Body of pancreas (tissue), 4 donors: ENCODE measurements at places on chromosomes 11 and 22.
A peak's percentile ranks its signal among the peaks of the same experiment; 100 is the strongest.

DNA sequence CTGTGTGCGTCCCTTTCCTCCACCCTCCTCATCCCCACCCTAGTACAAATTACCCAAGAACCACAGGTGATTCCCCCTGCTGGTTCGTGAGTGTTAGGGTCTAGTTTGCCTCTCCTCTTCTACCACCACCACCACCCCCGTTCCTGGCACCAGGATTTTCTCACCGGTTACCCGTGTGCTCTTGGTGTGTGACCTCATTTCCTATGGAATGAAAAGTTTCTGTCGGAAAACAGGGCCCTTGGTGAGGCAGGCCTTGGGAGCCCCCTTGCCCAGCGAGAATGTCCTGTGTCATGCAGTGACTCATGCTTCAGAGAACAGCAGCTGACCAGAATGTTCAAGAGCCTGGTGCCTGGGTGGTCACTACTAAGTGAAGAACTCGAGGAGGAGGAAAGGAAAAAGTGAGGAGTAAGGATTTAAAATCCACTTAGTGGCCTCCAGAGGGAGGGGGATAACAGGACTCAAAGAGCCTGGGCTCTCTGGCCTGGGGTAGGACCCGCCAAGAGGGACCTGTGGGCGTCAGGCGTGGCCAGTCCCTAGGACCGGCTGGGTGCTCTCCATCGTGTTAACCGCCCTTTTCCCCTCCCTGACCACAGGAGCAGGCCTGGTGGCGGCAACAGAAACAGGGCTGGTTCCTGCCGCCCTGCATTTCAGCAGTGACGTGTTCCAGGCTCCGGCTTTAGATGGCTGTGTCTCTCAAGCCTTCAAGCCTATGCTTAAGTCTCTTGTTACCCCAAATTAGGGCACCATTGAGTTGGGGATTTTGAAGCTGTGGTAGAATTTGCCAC, 30.2 kb downstream of the C22orf31 start:
- DNase-seq, result peak; percentile 60

GRCh38 chr22:30204015-30204741, 42.4 kb downstream of the LIF start:
- no peak for DNase-seq

- no peak for DNase-seq
These were observed 336.5 kb downstream of the MIAT start for GRCh38 chr22:26993886-26994285.

DNA sequence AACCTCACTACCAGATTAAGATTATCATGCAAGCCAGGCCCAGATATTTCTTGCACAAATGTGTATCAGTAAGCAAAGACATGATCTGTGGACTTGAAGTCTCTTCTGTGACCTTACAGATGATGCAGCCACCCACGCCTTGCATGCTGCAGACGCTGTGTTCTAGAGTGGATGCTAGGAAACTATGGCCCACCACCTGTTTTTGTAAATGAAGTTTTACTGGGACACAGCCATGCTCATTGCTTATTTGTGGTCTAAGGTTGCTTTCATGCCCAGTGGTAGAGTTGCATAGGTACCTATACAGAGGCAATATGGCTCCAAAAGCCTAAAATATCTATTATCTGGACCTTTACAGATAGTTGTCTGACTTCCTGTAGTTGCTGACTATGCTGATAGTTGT, 47.5 kb upstream of the SORL1-AS1 start:
- no peak for DNase-seq

GRCh38 chr22:49674479-49675050, 153.1 kb downstream of the BRD1 start:
- DNase-seq, result no peak

DNA sequence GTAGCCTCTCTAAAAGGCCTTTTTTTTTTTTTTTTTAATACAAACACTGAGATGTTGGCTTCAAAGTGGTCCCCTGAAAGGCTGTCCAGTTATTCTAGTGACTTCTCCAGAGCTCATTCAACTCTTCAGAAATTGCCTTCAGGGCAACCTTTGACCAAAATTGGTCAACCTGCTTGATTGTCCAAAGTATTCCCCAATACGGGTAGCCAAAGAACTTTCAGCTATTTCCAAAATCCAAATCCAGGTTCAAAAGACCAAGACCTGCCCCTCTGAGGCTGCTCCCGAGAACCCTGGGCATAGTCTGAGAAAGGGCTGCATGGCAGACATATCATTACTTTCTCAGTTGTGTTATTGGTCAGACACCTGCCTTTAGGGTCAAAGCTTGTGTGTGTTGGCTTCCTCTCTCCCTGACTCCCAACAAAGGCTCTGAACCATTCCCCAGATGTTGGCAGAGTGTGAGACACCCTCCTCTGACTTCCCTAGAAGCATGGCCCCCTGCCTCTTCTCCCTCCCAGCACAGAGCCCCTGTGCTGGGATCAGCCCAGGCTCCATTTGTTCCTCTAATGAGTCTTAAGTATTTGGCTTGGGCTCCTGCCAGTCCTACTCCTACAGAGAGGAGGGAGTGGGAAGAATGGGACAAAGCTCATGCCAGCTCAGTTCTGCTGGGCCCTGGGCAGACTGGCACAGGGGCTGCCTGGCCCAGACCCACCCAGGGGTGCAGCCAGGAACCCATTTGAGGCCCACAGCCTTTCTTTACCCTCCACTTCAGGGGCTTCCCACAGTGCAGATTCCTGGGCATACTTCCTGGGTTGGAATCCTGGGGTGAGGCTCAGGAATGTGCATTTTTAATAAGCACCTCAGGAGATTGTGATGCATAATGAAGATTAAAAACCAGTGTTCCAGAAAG, 30.3 kb downstream of the TNKS1BP1 start:
- DNase-seq, result peak; percentile 65

- peak; percentile 94 for DNase-seq
These were observed 553 bp upstream of the TCIRG1 start for GRCh38 chr11:68038226-68038717.

- DNase-seq, result no peak
These were observed 31.9 kb downstream of the POU2AF1 start for GRCh38 chr11:111347002-111347722.

DNA sequence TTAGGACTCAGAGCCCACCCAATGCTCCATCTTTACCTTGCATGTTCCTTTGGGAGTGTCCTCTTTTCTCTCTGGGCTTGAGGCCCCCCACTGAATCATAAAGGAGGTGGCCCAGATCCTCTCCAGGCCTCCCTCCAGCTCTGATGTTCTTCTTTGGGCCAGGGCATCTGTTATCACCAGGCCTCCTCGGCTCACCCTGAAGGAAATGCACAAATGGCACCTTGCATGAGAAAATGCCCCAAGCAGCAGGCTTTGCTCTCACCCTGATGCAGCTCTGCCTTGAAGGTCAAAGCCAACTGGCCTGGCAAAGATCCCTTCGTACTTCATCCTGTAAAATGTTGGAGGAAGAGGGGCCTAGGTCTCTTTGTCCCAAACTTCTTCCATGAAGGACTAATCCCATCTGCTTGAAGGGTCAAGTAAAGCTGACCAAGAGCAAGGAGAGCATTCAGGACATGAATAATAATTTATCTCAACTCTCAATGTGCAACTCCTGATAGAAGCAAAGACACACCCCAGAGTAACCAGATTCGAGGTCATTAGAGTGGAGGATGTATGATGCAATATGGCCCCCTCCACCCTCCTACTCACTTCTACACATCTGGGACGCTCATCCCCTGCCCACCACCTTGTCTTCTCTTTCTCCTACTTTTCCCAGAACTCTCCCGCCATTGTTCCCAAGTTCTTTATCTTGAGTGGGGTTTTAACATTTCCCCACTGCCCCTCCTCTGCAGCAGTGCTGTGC, 9.5 kb downstream of the APOL6 start:
- no peak for DNase-seq

DNA sequence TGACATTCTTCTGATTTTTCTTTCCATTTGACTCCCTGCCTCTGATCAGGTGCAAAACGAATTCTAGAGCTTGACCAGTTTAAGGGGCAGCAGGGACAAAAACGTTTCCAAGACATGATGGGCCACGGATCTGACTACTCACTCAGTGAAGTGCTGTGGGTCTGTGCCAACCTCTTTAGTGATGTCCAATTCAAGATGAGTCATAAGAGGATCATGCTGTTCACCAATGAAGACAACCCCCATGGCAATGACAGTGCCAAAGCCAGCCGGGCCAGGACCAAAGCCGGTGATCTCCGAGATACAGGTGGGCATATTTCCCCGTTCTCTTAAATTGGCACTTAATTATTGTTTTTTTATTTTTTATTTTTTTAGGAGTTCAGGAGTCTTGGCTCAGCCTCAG, 15.4 kb downstream of the XRCC6 start:
- DNase-seq, result no peak

GRCh38 chr11:57647960-57648800, 1.5 kb downstream of the YPEL4 start:
- DNase-seq, result no peak

- DNase-seq, result no peak
These were observed at the start of gene MMP27 for GRCh38 chr11:102705626-102706025. TSS of gene MMP27 (minus strand) at chr11:102705769. CDS start at chr11:102705714, 55 bp downstream.

DNA sequence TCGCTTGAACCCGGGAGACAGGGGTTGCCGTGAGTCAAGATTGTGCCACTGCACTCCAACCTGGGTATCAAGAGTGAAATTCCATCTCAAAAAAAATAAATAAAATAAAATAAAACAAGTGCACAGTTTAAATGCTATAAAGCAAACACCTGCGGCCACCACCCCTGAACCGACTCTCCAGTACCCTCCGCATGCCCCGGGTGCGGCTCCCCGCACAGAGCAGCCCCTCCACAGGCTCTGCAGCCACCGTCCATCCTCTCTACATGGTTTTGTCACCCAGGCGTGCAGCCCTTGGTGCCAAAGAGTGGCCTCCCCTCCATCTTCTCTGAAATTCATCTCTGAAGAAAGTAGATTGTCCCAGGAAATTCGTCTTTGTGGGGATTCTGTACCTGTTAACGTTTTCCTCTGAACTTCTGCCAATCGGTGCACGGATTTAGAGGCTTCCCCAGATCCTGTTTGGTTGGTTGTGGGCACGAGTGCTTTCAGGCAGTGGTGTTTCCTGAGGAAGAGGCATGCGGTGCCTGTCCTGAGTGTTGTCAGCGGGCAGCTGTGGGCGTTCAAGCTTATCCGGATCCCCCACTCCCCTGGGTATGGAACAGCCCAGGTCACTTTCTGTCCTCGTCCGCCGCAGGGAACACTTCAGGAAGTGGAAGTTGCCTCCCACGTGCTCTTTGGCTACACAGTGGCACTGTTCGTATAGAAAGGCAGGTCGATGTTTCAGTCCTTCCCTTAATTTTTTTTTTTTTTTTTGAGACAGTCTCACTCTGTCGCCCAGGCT, 4.1 kb downstream of the MIOX start:
- DNase-seq, result no peak

GRCh38 chr22:32584650-32585049, 110.0 kb downstream of the FBXO7 start:
- DNase-seq, result no peak

- DNase-seq, result peak; percentile 38
These were observed 1.8 kb downstream of the EWSR1 start for GRCh38 chr22:29269731-29270474.

DNA sequence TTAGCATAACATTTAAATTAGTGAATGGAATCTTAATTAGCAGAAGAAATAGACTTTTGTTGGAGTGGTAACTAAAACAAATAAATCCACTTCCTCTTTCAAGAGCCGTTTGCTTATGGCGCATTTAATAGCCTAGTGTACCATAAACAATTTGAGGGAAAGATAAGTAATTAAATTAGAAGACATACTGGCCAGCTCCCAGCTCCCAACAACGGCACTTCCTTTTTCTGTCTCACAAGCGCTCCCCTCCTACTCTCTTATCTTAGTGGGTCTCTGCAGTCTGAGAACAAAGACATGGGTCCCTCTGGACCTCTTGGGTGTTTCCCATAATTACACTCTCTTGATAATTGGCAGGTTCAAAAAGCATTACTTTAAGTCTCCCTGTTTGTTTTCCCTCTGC, 146.0 kb downstream of the OPCML start:
- DNase-seq, result no peak

DNA sequence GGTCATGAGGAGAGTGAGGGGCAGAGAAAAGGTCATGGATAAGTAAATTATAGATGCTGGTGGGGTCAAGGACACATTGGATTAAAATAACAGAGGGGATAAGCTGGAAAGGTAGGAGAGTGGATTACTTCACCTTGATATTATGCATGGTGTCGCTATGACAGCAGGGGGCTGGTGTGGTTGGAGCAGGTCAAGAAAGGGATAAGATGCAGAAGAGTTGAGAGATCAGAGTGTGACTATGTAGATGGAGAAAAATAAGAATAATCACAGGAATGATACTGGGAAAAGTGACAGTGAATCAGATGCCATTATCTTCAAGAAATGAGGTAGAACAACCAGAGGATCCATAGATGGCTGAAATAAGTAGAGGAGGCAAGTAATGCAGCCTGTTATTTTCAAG, 29.4 kb upstream of the AMOTL1 start:
- DNase-seq, result no peak

GRCh38 chr11:65538915-65539743, 14.2 kb downstream of the SCYL1 start:
- DNase-seq, result no peak

DNA sequence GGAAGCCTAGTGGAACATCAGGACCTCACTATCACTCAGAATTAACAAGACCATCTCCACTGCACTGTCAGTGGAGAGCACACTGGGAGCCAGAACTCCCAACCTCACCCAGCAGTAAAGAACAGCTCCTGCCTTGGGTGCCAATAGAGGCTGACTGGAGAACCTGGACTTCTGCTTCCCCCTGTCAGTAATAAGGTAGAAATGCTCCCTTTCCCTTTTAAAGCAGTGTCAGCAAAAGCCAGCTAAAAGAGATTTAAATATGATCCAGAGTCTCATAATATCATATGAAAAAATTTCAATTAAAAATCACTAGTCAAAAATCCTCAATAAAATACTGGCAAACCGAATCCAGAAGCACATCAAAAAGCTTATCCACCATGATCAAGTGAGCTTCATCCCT, 82.8 kb downstream of the SPATA19 start:
- DNase-seq, result no peak

DNA sequence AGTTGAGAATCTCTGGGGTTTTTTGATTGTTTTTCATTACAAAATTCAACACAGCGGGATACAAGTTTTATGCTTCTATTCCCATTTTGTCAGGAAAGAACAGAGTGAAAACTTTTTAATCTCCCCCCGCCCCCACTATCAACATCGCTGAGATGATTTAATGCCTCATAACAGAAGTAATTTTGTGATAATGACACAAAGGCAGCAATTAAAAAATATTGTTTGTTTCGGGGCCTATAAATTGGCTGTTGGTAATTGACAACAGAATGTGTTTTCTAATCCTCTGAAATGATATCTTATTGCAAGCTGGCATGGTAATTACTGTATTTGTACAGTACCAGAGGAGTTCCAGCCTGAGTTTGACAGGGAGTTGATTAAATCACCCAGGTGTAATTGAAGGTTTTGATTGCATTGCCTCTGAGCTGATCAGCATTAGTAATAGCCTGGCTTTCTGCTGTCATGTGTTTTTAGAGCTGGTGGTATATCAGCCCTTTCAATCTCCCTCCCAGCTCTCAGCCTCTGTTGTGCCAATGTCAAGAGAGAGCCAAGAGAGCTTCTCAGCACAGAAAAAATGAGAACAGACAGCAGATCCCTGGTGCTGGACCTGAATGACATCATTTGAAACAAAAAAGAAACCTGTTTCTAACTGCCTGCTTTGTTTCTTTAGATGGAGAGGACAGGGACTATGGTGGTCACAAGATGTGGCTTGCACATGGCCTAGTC, 265.1 kb downstream of the FAM76B start:
- DNase-seq, result no peak

GRCh38 chr11:124085997-124086846, 29.0 kb upstream of the VWA5A start:
- DNase-seq, result peak; percentile 31
